ENCODE measurements at places on chromosomes 16 and 17.

DNA sequence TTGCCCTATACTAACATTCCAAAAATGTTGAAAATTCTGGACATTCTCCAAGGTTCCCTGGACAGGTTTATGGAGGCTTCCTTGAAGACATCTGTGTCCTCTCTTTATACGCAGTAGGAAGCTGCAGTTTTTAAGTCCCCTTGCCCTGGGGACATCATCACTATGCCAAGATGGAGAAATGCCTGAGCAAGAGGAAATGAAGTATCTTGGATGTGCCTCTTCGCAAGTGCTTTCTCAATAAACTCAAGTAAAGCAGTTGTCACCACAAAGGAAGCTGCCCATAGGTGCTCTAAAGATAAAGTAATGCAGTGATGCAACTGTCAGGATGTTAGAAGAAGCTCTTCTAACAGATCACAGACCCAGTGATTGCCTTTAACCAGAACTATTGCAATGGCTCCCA is 71.0 kb downstream of the CDYL2 start:
- no peak for DNase-seq

DNA sequence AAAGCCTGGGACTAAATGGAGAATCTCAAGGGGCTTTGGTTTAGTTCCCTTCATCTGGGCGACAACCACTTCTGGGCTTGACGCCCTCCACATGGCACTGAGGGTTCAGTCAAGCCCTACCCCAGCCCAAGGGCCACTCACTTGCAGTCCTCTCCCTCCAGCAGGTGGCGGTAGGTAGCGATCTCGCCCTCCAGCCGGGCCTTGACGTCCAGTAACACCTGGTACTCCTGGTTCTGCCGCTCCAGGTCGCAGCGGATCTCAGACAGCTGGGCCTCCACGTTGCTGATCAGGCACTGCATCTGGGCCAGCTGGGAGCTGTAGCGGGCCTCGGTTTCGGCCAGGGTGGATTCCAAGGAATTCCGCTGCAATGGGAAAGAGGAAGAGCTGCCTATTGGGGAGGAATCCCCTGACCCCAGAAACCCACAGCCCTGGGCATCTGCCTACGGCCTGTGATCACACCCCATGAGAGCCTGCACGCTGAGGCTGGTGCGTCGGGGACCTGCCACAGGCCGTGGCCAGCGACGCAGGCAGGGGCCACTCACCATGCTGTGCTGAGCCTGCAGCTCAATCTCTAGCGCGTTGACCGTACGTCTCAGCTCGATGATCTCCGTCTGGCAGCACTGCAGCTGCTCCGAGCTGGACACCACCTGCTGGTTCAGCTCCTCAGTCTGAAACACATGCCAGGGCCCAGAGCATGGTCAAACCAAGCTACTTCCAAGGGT is 2.7 kb downstream of the KRT36 start:
- no peak for DNase-seq

GRCh38 chr17:8687737-8688466 is 56.7 kb downstream of the CCDC42 start:
- DNase-seq = no peak

- no peak for DNase-seq
These were observed 49.2 kb downstream of the METTL16 start for GRCh38 chr17:2462481-2462880.

- DNase-seq = no peak
These were observed 142.6 kb upstream of the CRHR1 start for GRCh38 chr17:45641541-45641940.

DNA sequence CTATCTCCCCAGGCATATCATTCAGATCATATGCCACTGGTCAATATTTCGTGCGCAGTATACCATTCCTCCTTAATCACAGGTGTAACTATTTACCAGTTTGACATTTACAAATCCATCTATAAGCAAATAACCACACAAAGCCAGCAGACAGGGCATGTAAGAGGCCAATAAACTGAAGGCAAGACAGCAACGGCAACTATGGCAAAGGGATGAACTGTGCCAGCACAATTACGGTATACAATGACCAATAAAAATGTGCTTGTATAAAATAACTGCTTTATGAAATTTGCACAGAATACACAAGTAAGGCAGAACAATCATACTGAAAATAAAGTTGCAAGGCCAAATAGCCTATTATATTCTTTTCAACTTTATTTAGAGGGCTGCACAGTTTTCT is 9.2 kb downstream of the NETO2 start:
- no peak for DNase-seq

GRCh38 chr16:84752600-84752999 is 52.8 kb downstream of the USP10 start:
- no peak for DNase-seq

DNA sequence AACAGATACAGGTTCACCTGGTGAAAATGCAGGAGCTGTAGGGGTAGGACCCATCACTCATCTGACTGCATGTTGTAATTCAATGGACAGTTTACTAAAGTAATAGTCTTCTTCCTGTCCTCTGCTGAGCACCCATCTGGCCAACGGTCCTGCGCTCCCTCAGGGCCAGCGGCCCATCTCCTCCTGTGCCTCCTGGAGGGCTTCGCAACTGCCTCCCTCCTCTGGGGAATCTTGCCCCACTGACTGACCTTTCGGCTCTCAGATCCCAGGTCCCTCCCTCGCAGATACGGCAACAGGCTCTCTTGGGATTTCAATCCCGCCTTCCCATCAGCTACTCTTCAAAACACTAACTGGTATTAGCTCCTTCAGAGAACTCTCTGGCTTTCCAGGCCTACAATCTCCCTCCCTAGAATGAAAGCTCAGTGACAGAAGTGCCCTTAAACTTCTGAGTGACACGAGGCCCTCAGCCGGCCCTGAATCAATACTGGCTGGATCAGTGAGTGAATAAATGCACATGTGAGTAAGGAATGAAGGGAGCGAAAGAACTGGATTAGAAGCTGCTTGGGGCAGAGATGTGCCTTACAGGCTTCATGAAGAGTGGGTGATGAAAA is 1.3 kb downstream of the PEMT start:
- no peak for DNase-seq

DNA sequence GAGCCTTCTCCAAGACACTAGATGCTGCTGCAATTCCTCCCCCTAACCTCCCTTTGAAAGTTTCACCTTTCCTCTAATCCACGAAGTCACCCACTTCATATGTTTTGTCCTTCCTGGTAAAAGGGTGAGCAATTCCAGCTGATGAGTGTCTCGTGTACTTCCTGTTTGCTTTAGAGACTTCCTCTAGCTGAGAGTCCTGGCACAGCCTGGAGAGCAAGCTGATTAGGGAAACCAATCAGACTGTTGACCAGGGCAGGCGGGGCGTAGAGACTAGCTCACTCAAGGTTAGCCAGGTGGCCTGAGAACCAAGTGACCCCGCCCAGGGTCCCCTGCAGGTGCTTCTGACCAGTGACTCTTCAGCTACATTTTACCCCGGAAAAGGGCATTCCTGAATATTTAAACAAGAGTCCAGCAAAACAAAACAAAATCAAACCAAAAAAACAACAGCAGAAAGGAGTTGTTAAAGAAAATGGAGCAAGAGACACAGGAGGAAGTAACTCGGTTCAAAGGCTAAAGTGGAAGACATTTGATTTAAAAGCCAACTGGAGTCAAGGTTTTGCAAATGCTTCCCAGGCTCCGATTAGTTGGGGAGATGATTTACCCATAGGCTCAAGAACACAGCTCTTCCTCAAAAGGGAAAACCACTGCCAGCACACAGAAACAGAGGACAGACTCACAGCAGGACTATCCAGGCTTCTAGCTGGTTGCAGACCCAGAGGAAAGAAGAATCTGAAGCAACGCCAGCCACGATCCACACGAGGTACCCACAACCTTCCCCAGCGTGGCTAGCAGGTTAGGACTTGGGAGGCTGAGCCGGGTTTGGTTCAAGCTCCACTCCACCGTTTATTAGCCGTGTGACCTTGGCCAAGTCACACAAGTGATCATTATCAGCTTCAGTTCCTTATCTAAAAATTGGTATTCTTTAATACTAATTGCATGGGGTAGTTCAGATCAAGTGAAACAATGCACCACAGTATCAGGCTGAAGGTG is 13.4 kb downstream of the HSPB9 start:
- DNase-seq = no peak

- DNase-seq = no peak
These were observed 23.7 kb downstream of the SBK1 start for GRCh38 chr16:28316054-28316453.

- DNase-seq = no peak
These were observed 279.5 kb downstream of the SEC14L1 start for GRCh38 chr17:77420095-77420803.

DNA sequence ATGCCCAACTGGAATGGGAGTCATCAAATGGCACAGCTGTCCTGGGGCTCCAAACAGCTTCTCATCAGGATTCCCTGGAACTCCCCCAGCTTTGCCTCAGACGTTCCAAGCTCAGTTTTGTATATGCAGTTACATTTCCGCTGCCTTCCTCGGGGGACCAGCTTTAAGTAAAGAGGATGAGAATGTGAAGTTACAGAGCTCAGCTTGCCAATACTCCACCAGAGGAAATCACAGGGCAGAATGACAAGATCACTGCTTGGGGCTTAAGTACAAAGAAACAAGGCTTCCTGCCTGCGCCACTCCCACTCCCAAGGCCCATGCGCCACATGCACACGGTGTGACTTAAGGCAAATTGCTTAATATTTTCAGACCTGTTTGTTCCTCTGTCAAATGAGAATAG is 272.4 kb upstream of the CDH11 start:
- no peak for DNase-seq

GRCh38 chr17:7440113-7440833 is 961 bp downstream of the FGF11 start:
- DNase-seq = no peak

DNA sequence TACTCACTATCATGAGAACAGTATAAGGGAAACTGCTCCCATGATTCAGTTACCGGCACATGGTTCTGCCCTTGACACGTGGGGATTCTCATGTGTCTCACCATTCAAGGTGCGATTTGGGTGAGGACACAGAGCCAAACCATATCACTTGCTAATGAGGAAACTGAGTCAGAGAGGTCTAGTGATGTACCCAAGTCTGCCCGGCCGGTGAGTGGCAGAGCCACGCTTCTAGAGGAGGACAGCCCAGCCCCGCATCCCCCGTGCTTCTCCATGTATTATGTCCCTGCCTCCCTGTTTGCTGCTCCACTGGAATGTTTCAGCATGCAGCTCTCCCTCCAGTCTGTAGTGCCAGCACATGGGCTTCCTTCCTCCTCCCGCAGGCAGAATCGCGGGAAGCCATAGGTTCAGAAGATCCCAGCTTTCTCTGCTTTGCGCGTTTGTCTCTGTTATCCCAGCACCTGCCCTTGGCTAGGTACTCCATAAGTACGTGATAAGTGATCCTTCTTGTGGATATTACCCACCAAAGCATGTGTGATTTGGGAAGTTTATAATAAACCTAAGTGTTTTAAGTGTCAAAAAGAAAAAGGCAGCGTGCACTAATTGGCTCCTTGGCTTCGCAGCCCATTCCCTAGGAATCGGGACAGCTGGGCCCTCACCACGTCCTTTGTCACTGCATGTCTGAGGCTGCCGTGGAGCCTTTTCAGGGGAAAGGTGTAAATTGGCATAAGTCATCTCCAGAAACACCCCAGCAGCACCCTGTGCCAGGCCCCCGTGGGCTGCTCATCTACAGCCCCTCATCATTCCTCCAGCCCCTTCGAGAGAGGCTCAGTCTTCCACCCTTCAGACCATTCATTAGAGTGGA is 103.8 kb downstream of the CLEC16A start:
- no peak for DNase-seq

DNA sequence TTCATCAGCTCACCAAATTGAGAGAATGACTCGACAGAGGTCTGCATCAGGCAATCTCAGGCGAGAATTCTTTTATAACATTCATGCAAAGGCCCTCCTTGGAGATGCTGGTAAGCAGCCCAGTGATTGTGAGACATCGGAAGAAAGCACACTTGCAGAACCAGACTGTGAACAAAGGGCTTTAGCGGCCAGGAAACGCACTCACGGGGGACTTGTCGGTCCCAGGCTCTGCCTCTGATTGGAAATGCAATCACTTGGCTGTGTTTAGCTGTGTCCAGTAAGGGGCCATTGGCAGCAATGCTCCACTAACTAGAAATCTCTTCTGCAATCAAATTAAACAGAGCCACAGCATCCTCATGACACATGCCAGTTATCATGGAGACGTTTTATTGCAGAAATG is 226.7 kb upstream of the CDH13 start:
- DNase-seq = no peak

DNA sequence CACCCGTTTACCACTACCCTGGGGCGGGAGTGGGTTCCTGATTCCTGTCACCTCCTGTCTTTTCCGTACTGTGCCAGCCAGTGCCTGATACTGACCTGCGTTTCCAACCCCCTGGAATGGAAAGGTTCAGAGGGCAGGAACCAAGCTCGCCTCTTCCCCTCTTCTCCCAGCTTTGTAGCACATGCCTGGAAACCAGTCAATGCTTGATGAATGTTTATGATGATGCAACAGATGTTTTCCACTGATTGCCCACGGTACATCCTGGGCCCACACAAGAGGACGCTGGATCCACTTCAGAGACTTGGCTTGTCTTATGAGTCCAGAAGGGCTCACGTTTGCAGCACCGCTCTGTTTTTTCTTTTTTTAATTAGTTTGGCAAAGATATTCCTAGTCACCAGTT is 262.0 kb downstream of the CPPED1 start:
- DNase-seq = no peak

DNA sequence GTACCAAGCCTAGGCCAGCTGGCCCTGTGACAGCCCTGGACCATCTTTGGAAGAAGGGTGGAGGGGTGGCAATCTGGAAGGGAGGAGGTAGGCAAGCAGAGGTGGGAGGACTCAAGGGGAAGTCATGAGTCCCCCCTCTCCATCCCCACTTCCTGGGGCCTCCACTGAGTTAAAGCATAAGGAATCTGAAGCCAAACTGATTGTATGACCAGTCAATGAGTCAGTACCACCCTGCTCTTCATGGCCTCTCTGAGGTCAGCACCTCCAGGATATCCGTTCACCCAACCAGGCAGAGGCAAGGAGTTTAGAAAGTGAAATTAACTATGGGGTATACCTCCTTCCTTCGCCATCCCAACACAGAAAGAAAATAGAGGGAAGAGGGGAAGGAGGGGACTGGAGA is 272.7 kb downstream of the SOX9 start:
- DNase-seq = no peak

GRCh38 chr17:44095647-44096496 is 25.3 kb downstream of the G6PC3 start:
- DNase-seq = no peak

- DNase-seq = no peak
These were observed 97.1 kb downstream of the CDH11 start for GRCh38 chr16:65024767-65025178.

- DNase-seq = no peak
These were observed 157.4 kb downstream of the PRKCA start for GRCh38 chr17:66459811-66460270.

Measured in activated CD4-positive, alpha-beta T cell treated with anti-CD3 and anti-CD28 coated beads for 1 hour (primary cell).